Stimulated activated naive CD4-positive, alpha-beta T cell treated with Interleukin-2 at 50 U/mL for 16 hours (primary cell): ENCODE measurements at places on chromosomes 7 and 10.
A peak's percentile ranks its signal among the peaks of the same experiment; 100 is the strongest.

- no peak for DNase-seq
These were observed 85.8 kb downstream of the HIF1AN start for GRCh38 chr10:100621360-100622205.

- no peak for DNase-seq
These were observed 94.0 kb downstream of the PRKG1 start for GRCh38 chr10:51168086-51168815.

GRCh38 chr7:40527723-40528122, 392.9 kb downstream of the SUGCT start:
- no peak for DNase-seq

DNA sequence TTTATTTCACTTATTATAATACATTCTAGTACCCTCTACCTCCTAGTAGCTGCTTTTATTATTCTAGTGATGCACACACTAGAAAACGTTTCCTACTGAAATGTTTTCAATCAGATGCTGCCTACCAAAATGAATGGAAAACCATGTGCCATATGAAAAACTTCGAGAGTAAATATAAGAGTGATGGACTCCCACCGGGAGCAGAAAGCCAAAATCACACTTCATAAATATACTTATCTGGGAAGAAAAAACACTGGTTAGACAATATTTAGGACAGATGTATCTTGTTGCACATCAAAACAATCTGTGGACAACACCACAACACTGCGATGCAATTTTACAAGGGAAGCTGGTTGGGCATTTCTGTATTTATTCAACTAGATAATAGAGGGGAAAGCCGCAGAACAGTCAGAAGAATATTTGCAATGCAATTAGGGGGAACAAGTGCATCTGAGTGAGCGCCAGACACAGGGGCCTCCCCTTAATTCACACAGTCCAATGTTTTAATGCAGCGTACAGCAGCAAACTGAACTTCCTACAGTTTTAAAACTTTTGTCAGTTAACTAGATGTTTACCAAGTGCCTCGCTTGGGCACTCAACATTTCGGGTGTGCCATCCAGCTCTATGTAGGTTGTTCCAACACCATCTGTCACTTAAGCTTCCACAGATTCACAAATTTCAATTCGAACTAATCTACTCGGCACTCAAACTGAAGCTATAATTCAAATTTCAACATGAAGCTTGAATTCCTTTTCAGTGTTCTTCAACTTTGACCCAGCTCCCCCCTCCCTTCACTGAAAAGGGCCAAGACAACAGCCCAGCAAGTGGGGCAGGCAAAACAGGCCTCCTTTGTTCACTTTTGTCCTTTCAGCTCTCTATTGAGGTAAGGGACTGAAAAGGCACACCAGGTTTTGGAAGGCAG, 7.4 kb downstream of the NRCAM start:
- no peak for DNase-seq

- DNase-seq, result no peak
These were observed 449.6 kb downstream of the GRM8 start for GRCh38 chr7:126803060-126803665.

- no peak for DNase-seq
These were observed 527.6 kb downstream of the PHTF2 start for GRCh38 chr7:78326189-78326588.

DNA sequence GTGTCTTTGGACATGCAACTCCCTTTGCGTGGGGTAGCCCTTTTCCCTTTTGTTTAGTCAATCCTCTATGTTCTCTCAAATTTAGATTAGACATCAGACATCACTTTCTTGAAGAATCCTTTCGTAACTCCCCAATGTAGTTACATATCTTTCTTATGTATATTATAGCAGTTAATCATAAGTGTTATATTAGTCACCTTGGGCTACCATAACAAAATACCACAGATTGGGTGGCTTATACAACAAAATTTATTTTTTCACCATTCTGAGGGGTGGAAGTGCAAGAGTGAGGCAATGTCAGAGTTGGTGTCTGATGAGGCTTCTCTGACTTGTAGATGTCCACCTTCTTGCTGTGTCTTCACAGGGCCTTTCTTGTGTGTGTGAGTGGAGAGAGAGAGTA, 105.7 kb downstream of the PHTF2 start:
- no peak for DNase-seq

GRCh38 chr10:75238182-75239095, 2.7 kb upstream of the COMTD1 start:
- no peak for DNase-seq

- no peak for DNase-seq
These were observed 229.3 kb downstream of the MAD1L1 start for GRCh38 chr7:2003451-2003930.

DNA sequence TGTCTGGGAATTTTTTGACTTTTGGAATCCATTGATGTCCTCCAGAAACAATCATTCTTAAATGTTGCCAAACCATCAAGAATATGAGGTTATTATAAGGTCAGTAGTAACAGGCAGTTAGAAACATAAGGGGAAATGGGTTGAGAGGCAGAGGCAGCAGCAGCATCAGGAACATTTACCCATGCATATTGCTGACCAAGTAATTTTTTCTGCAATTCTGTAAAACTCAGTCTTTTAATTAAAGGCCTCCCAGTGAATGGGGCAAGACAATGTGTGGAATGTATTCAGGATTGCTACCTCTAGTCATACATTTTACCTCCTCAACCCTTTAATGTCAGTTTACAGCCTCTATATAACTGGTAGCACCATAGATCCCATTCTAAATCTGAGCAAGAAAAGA, 66.5 kb upstream of the SKAP2 start:
- no peak for DNase-seq

DNA sequence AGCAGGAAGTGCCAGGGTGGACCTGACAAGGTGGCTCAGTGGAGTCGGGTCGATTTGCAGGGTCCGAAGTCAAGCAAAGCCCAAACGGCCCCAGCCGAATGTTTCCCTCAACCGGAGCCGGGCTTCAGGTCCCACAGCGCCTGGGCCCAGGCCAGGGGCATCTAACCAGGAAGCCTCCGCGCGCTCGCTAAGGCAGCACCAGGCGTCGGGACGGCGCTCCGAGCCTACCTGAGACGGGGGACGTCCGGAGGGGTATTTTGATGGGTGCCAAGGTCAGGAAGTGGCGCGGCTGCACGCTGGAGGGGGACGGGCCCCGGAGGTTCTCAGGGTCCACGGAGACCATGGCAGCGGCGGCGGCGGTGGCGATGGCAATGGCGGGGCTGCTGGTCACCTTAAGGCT, 51.5 kb downstream of the TCERG1L start:
- no peak for DNase-seq

DNA sequence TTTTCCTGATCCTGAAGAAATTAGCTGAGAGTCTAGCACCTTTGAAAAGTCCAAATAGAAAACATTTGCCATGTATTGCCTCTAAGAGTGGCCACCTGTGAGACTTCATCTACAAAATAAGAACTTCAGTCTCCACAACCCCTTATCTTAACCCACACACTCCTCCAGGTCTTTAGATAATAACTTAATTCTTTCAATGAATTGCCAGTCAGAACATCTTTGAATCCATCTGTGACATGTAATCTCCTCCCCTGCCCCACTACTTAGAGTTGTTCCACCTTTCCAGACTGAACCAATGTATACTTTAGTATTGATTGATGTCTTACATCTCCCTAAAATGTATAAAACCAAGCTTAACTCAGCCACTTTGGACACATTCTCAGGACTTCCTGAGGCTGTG, 84.4 kb upstream of the FAM171A1 start:
- no peak for DNase-seq

DNA sequence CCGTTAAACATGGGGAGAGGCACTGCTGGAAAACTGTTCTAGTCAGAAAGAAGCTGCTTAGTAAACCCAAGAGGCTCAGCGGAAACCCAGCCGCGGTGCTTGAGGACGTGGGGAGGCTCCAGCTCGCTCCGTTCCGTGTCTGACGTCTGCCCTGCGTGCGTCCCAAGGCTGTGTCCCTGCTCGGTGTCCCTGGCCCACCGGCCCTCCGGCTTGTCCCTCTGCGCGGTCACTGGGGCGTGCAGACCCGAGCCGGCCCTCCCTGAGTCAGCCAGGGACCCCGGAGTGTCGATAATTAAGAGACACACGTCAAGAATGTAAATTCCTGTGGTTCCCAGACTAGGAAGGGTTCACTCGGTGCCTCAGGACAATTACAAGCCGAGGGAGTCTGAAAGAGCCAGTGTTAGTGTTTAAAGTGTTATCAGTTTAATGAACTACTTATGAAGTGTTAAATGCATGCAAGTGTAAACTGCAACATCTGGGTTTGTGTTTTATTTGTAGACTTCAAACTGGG, 98.9 kb downstream of the WDR11 start:
- no peak for DNase-seq

- no peak for DNase-seq
These were observed 71.2 kb upstream of the DUSP5 start for GRCh38 chr10:110426294-110427181.

- DNase-seq, result no peak
These were observed 88.7 kb downstream of the UBE2H start for GRCh38 chr7:129864042-129864441.

- DNase-seq, result no peak
These were observed 507.9 kb downstream of the IPMK start for GRCh38 chr10:57759777-57760176.

- no peak for DNase-seq
These were observed 1346.8 kb upstream of the CELF2 start for GRCh38 chr10:9670911-9671310.

DNA sequence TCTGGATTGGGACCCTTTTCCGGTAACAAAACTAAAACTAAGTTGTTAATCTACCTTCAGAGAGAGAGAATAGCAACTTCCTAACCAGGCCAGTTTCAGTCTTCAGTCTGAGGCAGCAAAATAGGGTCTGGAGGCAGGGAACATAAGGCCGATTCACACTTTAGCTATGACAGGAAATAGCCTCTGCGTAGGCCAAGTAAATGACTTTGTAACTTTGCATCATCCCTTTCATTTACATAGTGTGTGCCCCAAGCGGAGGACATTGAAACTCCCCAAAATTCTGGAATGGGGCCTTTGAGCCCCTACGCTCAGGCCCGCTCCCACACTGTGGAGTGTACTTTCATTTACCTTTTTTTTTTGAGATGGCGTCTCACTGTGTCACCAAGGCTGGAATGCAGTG, 1.7 kb upstream of the UPP1 start:
- DNase-seq, result no peak

- DNase-seq, result no peak
These were observed 56.2 kb downstream of the ARMC3 start for GRCh38 chr10:22984066-22984465.

- no peak for DNase-seq
These were observed 65.4 kb downstream of the NEURL1 start for GRCh38 chr10:103558911-103559310.

DNA sequence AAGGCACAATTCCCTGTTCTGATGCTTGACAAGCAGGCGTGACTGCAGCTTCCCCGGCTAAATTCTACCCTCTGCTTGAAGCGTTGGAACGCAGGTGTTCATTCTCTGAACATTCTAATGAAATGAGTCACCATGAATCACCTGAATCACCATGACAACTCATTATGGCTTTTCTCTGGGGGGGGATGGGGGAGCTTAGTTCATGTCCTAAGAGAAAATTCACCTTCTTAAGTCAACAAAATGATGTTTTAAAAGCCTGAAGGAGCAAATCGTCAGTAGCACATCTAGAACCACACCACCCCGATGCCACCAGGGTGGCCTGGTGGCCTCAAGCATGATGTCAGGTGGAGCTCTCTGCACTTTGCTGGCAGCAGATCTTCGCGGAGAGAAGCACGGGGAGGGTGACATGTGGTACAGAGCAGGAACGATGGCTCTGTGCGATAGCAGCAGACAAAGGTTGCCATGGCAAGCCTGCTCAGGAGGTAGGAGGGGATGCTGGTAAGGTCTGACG, 33.7 kb downstream of the DDC start:
- peak; percentile 9 for DNase-seq

GRCh38 chr7:4734587-4735345, 40.7 kb upstream of the AP5Z1 start:
- DNase-seq, result no peak

- no peak for DNase-seq
These were observed 3.6 kb upstream of the SEMA3C start for GRCh38 chr7:80922253-80923049.

GRCh38 chr10:43202657-43203447, 64.0 kb downstream of the RASGEF1A start:
- peak; percentile 34 for DNase-seq

- no peak for DNase-seq
These were observed 151.4 kb downstream of the RPS24 start for GRCh38 chr10:78184851-78185692.
